ENCODE measurements at places on chromosomes 13 and 19. TPM values are rescaled to one million over a fixed set of nuclear protein-coding genes. Genes with fewer than 3 reads are reported as not detected.

- no peak for DNase-seq
Measured at GRCh38 chr13:21557995-21558394, 46.0 kb downstream of the MICU2 start.

GRCh38 chr19:10797541-10798256 lies 38.3 kb downstream of the TMED1 start:
- DNase-seq: no peak

DNA sequence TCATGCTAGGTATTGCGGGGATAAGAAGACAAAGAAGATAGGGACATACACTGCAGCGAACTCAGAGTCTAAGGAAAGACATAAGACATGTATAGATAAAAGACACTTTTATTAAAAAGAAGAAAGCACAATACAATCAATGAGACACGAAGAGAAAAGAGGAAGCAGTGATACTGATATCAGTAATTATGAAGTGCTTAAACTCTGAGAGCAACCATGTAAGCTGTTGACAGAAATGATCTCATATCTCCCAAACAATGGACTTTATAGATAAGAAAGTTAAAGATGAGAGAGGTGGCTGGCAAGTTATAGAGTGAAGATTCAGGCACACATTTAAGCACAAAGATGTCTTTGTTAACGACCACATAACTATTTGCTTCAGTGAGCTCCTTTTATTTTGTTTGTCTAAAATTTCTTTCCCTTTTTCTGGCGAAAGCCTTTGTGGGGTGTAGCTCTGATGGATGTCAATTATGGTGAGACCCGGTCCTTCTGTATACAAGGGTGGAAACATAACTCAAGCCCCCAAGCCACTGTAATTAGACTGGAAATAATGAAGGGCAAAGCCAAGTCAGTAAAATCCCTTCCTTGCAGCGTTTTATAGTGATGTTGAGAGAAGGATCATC lies 818.0 kb upstream of the SLC10A2 start:
- DNase-seq: no peak

- DNase-seq: no peak
Measured at GRCh38 chr13:112065867-112066623, 904 bp upstream of the SOX1 start.

The MBD3L3 gene
- total RNA-seq: not detected

The PEAK3 gene
- 0.68 TPM for total RNA-seq
